A549 treated with AZD2906 at 1 μM for 4 hours (cell line): ENCODE measurements at places on chromosomes 7 and 10. TPM values are rescaled to one million over a fixed set of nuclear protein-coding genes. Genes with fewer than 3 reads are reported as not detected.

Gene NPY4R
- total RNA-seq = 29.3 to 41.5 TPM (median 36.9 TPM) in 5 replicates

Gene EVX1
- total RNA-seq = 0.09 to 0.22 TPM (median 0.14 TPM) in 5 replicates

Gene HTR5A
- not detected in 5 replicates for total RNA-seq

Gene ATOH7
- 0.08 to 0.36 TPM (median 0.21 TPM) in 5 replicates for total RNA-seq

Gene SCIN
- total RNA-seq = 0.31 to 0.43 TPM (median 0.39 TPM) in 5 replicates
